ENCODE measurements at places on chromosomes 7 and 10.

- DNase-seq, result no peak
These were observed 527.2 kb downstream of the GATA3 start for GRCh38 chr10:8581521-8582225.

DNA sequence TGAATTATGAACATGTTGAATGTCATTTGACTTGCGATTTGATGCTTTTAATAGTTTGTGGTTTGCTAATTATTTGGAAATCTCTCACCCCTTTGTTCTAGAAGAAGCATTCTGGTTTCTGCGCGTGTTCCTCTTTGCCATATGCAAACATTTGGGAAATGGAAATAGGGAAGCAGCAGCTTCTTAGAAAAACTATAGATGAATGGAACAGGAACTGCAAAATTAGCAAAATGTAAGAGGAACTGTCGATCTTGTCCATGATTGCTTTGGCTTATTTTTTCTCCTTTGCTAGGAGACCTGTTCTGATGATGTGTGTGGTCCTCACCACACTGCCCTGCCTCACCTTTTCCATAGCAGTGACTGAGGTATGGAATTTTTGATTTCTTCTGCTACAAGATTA is 19.0 kb downstream of the TMEM236 start:
- DNase-seq, result no peak

DNA sequence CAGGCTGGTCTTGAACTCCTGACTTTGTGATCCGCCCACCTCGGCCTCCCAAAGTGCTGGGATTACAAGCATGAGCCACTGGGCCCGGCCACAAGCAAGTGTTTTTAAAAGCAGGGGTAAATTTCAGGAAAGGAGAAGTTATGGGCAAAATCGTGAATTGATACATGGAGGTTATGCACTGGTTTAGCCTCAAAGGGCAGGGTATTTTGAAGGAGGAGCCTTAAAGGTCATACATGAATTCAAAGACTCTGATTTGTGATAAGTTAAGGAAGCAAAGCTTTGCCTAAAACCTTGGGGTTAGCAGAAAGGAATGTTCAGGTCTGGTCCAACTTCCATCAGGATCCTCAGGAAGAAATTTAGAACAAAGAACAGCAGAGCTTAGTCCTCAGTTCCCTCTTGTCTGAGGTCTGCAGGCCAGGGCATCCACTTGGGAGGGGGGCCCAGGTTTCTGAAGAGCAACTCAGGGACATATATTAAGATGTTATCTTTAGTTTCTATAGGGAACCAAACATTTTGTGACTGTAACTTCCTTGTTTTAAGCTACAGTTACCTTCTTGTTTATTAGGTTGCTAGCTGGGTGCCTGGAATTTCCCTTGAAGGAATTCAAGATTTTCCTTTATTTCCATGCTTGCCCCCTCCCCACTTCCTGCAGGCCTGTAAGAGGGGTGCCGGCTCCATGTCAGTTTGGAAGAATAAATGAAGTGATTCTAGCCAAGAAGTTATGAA is 2.8 kb upstream of the REPIN1 start:
- peak; percentile 84 for DNase-seq

DNA sequence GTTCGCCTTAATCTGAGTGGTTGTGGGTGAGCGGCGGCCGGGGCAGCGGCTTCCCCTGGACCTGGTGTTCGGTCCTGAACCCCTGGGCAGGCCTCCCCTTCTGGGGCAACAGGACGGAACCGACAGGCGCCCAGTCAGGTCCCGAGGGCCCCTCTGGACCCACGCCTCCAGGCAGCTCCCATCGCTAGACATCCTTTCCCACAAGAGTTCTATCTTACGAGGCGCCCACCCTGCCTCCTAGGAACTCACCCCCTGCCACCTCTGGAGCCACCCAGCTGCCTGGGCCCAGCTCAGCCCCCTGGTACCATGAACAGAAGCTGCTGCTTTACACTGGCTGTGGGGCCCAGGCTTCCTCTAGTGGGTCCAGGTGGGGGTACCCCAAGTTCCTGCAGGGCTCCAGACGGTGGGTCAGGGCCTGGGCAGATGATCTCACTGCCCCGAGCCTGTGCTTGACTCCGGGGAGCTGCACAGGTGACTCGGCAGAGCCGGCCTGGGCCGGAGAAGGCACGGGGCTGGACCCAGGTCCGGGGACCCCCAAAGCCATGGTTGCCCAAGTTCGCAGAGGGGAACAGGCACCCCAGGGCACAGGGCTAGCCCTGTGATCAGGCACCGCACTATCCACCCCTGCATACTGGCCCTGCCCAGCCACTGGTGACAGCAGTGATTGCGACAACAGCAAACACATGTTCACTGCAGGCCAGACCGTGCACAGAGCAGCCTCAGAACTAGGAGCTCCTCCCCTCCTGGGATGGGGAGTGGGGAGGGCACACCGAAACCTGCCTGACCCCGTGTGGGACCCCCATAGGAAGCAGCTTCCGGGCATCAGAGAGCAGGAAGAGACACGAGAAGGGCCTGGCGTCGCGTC is 180.3 kb downstream of the ELFN1 start:
- peak; percentile 55 for DNase-seq

DNA sequence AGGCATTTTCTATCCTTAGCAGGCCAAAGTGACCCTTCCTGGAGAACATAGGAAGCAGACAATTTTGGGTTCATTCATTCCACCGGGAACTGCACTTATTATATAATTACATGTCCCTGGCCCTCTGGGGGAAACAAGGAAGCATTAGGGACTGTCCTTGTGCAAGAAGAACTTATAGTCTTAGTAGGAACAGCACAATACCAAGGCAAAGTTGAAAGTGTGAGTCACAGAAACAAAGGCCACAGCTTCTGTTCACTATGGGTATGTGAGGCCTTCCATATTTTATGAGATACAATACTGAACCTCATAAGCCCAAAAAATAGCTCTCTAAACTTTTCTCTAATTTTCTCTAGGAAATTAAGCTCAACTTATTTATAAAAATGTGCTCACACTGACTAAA is 18.4 kb upstream of the AKR1B10 start:
- no peak for DNase-seq

- DNase-seq, result no peak
These were observed 1.3 kb downstream of the HOXA9 start for GRCh38 chr7:27164045-27164366.

DNA sequence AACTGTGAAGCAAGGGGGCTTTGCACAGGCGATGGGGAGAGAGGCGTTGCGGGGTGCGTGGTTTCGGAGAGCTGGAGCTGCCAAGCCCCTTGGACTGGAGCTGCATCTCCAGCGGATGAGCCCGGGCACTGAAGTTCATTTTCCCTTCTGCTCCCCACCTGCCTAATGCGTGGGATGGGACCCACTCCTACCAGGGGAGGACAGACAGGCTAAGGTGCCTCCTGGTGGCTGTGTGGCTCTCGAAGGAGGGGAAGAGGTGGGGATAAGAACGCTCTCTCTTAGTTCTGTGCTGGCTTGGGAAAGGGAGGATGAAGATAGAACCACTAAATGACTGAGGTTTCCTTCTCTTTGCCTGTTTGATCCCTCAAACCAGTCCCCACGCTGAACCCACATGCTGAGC is 177.6 kb upstream of the PITRM1 start:
- DNase-seq, result no peak

DNA sequence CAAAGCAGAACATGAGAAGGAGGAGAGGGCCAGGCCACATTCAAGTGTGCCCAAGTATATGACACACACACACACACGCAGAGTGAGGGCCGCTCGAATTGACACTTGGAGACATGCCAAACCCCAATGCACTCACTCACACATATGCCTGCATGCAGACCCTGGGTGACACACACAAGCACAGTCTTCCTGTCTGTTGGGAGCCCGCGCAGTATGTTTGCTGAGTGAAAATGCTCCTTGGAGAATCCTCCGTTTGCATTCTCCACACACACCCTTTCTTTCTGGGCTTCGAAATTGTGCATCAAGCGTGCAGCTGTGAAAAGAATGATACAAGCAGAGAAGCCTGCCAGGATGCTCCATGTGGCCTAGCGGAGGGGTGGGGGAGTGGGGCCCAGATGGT is 120.9 kb downstream of the PLXNA4 start:
- no peak for DNase-seq

DNA sequence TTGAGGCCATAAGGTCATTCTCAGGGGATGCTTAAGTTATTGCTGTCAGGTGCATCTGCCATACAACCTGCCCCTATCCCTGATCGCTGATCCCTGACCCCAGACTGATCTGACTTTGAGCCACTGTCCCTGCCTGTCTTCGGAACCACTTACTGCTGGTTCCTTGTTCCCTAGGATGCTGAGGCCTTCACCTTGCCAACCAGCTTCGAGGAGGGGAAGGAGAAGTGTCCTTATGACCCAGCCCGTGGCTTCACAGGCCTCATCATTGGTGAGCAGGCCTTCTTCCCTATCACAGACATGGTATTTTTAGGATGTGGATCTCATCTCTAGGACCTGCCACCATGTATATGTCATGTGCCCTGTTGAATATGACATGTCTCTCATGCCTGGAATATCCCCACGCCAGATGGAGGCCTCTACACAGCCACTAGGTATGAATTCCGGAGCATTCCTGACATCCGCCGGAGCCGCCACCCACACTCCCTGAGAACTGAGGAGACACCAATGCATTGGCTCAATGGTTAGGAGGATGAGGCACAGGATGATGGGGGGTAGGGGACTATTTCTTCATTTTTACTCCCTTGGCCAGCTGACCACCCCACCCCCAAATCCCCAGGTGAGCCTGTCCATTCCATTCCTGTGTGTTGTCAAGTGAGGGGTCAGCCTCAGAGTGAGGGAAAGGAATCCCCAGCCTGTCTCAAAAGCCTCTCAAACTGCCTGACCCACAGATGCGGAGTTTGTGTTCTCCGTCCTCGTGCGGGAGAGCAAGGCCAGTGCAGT is 9.0 kb downstream of the MRPL43 start:
- no peak for DNase-seq

GRCh38 chr10:21160116-21160515 is 263.0 kb upstream of the NEBL start:
- no peak for DNase-seq

- DNase-seq, result no peak
These were observed 19.6 kb upstream of the GTPBP4 start for GRCh38 chr10:968546-969199.

- no peak for DNase-seq
These were observed 73.4 kb upstream of the LAMB4 start for GRCh38 chr7:108203537-108203936.

DNA sequence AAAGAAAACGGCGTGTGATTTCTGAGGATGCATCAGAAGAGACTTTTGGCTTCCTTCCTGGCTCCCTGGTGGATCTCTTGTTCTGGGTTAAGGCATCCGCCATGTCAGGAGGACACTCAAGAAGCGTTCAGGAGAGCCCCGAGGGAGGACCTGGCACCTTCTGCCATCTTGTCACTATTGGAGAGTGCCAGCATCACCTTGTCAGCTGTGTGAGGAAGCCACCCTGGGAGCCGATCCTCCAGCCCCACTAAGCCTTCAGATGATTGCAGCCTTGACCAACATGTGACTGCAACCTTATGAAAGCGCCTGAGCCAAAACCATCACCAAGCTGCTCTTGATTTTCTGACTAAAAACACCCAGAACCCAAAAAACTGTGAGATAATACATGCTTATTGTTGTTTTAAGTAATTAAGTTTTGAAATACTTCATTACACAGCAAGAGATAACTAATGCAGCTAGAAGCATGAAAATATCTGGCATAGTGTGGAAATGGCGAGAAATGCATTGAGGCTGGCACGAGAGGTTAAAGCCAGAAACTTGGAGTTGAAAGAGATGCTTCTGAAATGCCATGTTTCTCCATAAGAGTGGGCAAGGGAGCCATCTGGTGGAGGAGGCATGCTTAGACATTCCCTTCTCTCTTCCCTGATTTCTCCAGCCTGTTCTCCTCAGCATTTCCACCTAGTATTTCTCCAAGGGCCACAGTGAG is 5.4 kb upstream of the ZFYVE27 start:
- DNase-seq, result peak; percentile 79

DNA sequence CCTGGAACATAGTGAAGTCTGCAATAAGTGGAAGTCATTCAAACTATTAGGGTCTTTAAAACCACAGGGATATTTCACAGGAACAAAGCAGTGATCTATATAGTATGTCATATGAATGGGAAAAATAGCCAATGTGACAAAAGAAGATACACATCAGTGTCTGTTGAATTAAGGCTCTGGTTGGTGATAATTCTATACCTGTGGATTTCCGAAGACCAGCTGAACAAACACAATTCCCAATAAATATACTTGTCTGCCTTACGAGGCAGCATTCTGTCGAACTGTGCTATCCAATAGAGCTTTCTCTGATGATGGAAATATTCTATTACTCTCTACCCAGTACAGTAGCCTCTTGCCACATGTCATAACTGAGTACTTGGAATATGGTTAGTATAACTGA is 55.9 kb upstream of the CAV2 start:
- no peak for DNase-seq

- no peak for DNase-seq
These were observed 765.5 kb upstream of the SORCS1 start for GRCh38 chr10:107930037-107930436.

DNA sequence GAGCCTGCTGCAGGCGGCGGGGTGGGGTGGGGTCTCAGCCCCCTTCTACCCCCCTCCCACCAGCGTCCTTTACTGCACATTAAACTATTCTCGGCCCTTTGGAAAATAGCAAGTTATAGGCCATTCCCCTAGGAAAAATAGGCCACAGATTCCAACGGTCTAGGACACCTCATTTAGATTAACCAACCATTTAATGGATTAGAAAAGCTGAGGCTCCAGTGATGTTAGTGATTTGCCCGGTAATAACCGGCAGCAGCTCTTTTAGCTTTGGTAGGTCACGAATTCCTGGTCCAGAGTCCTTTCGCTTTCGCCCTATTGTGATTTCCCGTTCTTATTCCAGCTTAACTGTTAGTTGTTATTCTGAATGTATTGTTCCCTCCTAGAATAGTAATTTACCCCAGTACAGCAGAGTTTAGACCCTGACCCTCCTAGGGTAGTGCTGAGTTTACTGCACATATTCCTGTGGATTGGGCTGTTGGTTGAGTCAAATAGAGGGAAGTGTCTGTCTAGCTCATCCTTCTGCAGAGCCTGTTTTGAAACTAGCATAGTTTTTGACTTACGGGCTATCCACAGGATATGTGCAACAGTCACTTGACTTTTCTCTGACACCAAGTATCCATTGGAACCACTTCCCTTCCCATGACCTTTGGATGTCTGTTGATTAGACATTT is 754 bp downstream of the GSTO1 start:
- DNase-seq, result peak; percentile 77

GRCh38 chr10:74099420-74099819 is 51.2 kb downstream of the AP3M1 start:
- DNase-seq, result no peak

DNA sequence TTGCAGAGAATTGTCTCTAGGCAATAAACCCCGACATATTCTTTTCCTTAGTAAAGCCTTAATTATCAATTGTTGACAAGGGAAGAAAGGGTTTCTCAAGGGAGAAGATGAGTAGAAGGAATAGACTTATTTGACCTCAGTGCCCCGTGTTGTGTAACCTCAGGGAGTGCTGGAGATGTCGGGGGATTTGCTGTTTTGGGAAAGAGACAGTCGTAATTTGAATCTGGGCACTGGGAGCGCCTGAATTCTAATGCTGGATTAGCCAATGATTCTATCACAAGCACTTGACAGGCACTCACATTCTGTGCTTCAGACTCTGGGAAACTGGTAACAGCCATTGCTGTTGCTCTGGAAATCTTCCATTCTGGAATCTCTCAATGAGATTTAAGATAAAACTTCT is 13.8 kb upstream of the LMOD2 start:
- DNase-seq, result no peak

Data from NB4 (cell line).